GM10248 (cell line): ENCODE measurements at places on chromosomes 3 and 15.

DNA sequence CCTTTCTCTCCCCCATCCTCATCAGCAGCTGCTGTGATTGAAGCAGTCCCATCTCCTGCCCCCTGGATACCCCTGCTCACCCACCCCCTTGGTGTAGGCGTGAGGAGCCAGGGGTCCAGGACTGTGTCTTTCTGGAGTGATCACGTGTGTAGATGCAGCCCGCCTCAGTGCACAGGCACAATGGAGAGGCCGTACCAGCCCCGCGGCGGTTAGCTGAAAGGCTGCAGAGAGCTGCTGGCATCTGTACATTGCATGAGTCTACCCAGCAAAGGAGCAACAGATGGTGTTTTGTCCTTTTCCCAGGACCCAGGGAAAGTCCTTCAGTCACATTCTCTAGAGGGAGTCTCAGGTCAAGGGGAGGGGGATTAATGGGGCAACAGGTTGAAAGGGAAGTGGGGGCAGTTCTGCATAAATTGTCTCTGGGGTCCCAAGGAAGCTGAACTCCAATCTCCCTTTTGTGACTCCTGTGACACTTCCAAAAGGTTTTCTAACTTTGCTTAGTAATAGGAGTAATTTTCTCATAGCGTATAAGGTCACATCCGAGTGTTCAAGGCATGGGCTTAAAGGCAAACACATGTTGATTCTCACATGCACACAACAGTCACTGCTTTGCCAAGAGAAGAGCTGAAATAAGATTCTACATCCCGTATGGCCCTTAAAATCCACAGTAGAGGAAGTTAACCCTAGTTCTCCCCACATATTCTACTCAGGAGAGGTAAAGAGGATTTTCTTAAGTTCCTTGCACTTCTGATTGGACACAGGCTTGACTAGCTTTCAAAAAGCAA, 7.1 kb downstream of the CSPG5 start:
- no peak for DNase-seq

GRCh38 chr15:81098861-81099651, 35.0 kb upstream of the CFAP161 start:
- no peak for DNase-seq

DNA sequence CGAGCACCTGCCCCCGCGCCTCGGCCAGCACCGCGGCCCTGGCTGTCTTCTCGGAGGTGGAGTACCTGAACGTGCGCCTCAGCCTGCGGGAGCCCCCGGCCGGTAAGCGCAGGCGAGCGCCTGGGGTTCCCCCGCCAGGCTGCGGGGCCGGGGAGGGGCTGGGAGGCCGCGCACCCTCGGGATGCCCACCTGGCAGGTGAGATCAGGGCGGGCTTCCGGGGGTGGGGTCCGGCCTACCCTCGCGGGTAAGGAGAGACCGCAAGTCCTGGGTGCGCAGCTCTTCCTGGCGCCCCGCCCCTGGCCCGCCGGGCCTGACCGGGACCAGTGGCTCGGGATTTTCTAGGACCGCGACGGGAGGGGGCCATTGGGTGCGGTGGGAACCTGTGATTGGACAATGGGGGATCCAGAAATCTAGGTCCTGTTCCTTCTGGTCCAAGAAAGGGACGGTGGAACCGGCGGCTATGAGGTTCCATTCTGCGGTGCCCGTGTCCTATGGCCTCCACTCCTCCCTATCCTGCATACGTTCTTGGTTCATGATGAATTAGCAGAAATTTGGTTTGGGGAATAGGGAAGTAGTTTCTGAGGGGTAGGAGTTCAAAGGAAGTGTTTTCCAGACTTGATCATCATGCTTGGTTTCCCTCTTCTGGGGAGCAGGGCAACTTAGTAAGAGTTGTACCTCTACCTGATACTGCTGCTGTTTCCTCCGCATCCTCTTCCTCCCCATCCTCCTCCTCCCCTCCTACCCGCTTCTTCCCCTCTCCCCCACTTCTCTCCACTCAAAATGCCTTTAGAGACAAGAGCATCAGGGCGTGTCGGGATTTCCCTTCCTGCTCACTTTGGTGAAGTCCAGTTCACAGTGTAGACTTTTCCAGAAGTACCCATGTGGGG, 808 bp downstream of the ARRDC4 start:
- DNase-seq = no peak

DNA sequence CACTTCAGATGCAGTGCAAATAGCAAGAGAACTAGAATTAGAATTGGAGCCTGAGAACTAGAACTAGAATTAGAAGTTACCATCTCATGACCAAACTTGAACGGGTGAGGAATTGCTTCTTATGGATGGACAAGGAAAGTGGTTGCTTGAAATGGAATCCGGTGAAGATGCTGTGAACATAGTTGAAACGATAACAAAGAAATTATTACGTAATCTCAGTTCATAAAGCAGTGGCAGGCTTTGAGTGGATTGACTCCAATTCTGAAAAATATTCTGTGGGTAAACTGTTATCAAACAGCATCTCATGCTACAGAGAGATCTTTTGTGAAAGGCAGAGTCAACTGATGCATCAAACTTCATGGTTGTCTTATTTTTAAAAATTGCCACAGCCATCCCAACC, 48.0 kb upstream of the GSK3B start:
- DNase-seq = no peak

GRCh38 chr3:42660898-42661297, 7.4 kb downstream of the ZBTB47 start:
- DNase-seq = peak; percentile 41

DNA sequence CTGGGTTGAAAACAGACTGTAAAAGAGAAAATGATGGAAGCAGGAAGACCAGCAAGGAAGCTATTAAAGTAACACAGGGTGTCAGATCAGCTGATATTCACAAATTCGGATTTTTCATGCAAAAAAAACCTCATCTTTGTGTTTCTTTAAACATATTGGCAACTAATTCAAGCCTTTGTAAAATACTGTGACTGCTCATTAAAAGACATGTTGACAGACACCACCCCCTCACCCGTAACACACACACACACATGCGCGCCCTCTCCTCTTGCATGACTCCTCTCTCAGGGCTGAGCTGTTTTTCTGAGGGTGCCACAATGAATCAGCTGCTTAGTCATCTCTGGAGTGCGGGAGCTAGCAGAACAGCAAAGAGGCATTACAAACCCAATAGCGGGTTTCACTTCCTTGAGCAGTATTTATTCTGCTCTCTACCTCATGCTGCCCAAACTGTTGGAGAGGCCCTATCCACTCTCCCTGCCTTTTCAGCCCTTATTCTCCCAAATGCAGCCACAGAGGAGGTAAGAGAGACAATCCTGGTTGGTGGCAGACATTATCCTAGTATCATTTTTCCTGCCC, 35.8 kb upstream of the CCDC80 start:
- peak; percentile 83 for DNase-seq

GRCh38 chr15:29089731-29090616, 179.6 kb downstream of the NSMCE3 start:
- DNase-seq = no peak

DNA sequence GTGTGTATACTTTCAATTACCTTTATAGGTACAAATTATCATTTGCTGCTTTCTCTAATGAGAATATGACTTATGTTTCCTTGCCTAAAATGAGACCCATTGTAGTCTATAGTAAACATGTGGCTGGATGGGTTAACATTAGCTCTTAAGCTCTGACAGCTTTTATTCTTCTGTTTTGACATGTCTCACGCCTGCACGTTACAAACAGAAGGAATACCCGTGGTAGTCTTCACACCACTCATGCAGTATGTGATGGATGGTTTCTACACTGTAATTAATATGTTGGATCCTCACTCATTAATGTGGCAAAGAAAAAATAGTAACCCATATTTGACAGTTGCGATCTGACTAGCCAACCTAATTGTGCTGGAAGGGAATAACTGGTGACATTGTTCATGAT, 133.4 kb upstream of the MITF start:
- DNase-seq = no peak

DNA sequence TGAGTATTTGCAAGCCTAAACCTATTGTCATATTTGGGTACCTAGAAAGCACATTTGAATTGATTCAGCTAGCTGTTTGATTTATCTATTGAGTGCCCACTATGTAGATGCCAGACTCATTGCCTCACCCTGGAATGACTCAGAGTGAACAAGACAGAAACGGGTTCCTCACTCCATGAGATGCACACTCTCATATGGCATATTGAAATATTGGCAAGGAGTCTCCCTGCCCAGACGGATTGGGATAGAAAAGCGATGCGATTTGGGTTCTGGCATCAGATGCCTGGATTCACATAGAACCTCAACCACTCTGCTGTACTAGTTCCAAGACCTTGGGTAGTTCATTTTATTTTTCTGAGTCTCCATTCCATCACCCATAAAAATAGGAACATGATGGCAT, 22.5 kb downstream of the LRRN1 start:
- DNase-seq = no peak

GRCh38 chr15:34855893-34856292, 60.5 kb upstream of the ACTC1 start:
- no peak for DNase-seq

- no peak for DNase-seq
Measured at GRCh38 chr3:192514081-192514753, 213.1 kb downstream of the FGF12 start.

- no peak for DNase-seq
Measured at GRCh38 chr3:56131974-56132590, 336.2 kb downstream of the ERC2 start.

DNA sequence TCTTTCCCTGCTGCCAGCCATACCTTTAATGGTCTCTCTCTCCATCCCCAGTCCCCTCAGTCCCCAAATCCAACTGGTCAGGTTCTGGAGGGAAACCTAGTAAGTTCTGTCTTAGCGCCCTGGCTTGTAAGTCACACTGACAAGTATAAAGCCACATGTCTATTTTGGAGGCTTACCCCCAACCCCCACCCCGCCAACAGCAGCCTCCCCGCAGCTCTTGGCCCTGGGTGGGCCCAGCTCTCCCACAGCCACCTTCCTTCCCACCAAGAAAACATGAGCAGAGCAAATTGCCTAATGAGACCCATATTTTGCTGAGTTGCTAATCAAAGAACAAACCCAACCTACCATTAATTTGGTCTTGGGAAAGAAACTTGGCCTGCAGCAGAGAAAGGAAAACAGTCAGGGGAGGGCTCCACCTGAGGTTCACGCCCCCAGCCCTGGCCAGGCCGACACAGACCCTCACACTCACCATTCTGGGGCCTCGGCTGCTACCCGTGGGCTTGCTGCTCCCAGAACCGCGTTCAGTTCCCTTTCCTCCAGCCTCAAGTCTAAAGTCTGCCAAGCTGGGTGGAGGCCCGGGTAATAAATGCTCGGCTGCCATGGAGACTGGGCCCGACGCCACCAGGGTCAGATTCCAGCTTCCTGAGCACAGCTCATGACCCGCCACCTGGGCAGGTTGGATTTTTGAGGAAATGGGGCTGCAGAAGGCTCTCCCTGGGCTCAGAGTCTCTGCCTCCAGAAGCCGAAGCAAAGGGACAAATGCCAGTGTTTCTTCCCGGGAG, at the start of gene CALML4:
Gene CALML4 (minus strand): TSS at position 557 of the 782 bp plus-strand sequence. CDS start 85 bp downstream, at position 472.
- DNase-seq = no peak

- DNase-seq = no peak
Measured at GRCh38 chr3:180294282-180295027, 257.7 kb upstream of the PEX5L start.

DNA sequence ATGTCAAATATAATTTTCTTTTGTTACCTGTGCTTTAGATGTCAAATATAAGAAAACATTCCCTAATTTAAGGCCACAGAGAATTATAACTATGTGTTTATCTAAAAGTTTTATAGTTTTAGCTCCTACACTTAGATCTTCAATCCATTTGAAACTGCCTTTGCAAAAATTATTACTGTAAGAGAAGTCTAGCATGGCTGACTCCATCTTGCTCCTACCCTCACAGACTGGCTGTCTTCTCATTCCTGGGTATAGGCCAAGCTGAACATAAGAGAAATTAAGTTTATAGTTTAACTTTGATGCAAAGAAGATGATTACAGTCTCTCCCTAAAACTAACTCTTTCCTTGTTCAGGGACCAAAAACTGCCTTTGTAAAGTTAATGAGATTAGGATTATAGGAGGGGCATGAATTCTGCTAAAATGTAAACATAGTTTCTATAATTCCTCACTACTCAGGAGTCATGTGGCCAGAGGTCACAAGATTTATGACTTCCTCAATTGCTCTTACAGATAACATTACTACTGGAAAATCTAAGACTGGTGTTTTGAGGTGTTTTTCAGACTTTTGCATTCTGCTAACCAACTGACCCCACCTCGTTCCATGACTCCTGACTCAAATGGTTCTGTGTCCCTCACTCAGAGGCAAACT, 184.0 kb downstream of the BCHE start:
- DNase-seq = no peak

DNA sequence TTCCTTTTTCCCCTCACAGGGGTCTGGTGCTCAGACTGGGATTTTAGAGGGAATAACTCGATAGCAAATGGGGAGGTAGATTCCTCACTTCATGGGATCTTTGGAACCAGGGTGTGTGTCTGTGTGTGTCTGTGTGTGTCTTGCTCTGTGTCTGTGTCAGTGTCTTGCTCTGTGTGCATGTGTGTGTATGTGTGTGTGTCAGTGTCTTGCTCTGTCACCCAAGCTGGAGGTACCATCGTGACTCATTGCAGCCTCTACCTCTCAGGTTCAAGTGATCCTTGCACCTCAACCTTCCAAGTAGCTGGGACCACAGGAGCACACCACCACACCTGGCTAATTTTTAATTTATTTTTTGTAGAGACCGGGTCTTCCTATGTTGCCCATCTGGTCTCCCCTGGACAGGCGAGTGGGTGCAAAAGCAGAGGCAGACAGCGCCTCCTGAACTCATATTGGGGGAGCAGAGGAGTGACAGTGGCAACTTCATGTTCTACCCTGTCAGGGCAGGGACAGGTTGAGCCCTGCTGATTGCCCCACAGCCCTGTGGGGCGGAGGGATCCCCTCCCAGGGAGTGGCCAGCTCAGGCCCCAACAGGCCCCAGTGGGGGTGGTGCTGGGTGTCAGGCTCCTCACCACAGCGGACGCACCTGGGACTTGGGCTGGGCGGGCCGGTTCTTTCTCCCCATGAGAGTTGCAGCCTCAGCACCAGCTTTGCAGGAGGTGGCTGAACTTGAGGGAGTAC, 10.4 kb upstream of the SEMA4B start:
- peak; percentile 62 for DNase-seq

DNA sequence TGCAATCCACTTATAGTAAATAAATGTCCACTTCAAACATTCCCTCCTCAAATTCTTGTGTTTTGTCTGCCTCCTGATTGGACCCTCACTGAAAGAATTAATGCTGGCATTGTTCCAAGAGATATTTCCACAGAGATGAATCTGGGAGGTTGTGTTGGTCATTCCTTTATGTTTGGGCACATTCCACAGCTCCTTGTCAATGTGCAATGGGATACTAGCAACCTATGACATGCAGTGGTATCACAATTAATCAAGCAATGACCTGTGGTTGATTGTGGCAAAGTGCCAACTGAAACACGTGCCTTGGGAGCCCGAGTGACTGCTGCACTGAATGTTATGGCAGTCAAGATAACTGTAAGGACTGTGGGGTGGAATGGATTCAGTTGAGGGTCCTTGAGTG, 55.0 kb upstream of the SNRPN start:
- DNase-seq = no peak

DNA sequence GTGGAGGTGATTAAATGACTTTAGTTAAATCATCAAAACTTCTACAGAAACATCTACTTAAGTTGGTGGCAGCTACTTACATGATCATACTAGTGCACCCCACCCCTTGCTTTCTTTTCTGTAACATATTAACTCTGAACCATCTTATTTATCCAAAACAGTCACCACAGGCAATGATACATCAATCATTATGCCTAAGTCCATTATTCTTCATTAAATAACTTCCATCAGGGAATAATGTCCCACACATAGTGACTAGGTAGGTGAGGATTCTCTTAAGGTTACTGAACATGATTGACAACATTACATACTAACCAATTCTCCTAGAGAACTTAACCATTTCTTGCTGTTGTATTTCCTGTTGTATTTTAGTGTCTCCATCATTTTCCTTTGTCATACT, 210.2 kb downstream of the NR1D2 start:
- DNase-seq = no peak

- no peak for DNase-seq
Measured at GRCh38 chr3:123876858-123877257, 7.3 kb downstream of the MYLK start.
